Pancreas (tissue), 10 donors: ENCODE measurements at places on chromosomes 13 and 19. TPM values are rescaled to one million over a fixed set of nuclear protein-coding genes. Genes with fewer than 3 reads are reported as not detected.

DNA sequence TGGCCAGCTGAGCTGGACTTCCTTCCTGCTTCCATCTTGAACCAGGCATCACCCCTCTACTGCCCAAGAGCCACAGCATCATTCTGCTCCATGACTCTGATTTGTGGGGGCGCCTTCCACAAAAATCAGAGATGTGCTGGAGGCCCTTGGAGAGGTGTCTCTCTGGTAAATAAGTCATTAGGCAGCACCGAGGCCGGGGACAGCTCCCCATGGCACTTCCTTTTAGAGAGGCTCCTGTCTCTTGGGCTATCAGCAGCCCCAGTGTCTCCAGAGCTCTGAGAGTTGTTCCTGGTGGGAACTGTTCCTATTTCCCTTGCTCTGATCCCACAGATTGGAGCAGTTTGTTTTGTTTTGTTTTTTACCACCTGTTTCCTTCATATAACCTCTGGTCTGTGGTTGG, 19.9 kb downstream of the NWD1 start:
- no peaks in the 10 kb centered on the region for H3K36me3 ChIP-seq
- H3K4me1 ChIP-seq: peaks cover 1% of the 10 kb centered on the region
- DNase-seq: no peak
- H3K27ac ChIP-seq: no peak overlapping the region

- no peaks in the 10 kb centered on the region for H3K27me3 ChIP-seq
- H3K4me1 ChIP-seq: peaks cover 8% of the 10 kb centered on the region
- peak; percentile 79 for DNase-seq
- peak overlapping the region; percentile 80 for H3K27ac ChIP-seq
- H3K4me3 ChIP-seq: peak overlapping the region; percentile 60
Observed at GRCh38 chr19:35739275-35740107, 2.8 kb downstream of the IGFLR1 start.

GRCh38 chr19:3284759-3285646, 60.5 kb downstream of the CELF5 start:
- no peaks in the 10 kb centered on the region for H3K27me3 ChIP-seq
- peaks cover 5% of the 10 kb centered on the region for H3K4me1 ChIP-seq
- H3K27ac ChIP-seq: peak overlapping the region; percentile 70
- DNase-seq: peak; percentile 95
- no peaks in the 10 kb centered on the region for H3K36me3 ChIP-seq

- no peak for DNase-seq
- H3K36me3 ChIP-seq: no peaks in the 10 kb centered on the region
- H3K27ac ChIP-seq: no peak overlapping the region
Observed at GRCh38 chr19:3263866-3264265, 39.4 kb downstream of the CELF5 start.

DNA sequence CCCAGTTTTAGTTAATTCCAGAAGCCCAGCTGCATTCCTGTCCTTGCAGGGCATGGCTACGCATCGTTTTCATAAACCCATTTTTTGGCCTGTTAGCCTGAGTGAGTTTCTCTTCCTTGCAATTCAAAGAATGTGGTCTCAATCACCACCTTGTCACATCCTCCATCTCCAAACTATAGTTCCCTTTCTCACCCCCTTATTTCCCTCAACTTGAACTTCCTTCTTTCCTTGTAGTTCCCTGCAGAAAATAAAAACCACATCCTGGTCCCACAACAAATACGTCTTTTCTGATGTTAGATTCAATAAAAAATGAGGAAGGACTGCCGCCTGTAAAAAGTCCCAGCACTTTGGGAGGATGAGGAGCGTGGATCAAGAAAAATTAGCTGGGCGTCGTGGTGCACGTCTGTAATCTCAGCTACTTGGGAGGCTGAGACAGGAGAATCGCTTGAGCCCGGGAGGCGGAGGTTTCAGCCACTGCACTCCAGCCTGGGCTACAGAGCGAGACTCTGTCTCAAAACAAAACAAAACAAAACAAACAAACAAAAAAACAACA, 13.2 kb downstream of the ADGRE3 start:
- H3K4me3 ChIP-seq: no peak overlapping the region
- no peaks in the 10 kb centered on the region for H3K4me1 ChIP-seq
- no peak overlapping the region for H3K27ac ChIP-seq
- H3K27me3 ChIP-seq: no peaks in the 10 kb centered on the region
- no peaks in the 10 kb centered on the region for H3K36me3 ChIP-seq

DNA sequence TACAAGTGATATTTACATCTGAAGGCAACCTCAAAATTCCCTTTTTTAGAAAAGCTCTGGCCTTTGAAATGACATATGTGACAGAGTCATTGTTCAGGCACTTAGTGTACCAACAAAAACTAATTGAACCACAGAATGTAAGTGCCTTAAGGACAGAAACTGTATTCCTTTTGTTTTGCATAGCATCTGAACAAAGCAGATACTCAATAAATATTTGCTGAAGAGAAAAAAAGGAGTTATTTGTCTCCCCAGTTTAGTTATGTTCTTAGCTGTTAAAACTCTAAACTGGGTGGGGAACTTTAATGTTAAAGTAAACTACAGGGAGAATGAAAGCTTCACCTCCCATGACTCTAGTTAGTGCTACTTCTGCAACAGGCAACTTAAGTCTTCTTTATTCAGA, 56.8 kb upstream of the KLF5 start:
- no peak overlapping the region for H3K4me3 ChIP-seq
- H3K4me1 ChIP-seq: peaks cover 7% of the 10 kb centered on the region
- H3K27me3 ChIP-seq: no peaks in the 10 kb centered on the region
- H3K27ac ChIP-seq: no peak overlapping the region

DNA sequence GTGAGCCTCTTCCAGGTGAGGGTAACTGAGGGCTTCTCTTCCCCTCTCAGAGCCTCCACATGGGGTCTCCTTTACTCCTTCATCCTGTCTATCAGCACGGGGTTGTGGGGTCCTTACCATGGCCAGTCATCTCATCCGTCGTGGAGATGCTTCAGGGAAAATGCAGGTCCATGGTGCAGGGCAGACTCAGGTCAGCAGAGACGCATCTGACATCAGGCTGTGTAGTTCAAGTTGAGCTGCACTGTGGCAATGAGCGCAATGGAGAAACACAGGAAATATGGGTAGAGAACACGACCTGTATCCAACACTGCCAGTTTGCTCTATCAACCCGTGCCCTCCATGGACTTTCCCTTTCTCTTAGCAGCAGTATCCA, 13.9 kb downstream of the LILRA5 start:
- H3K27me3 ChIP-seq: no peaks in the 10 kb centered on the region
- no peaks in the 10 kb centered on the region for H3K36me3 ChIP-seq
- H3K4me3 ChIP-seq: no peak overlapping the region
- no peaks in the 10 kb centered on the region for H3K4me1 ChIP-seq

DNA sequence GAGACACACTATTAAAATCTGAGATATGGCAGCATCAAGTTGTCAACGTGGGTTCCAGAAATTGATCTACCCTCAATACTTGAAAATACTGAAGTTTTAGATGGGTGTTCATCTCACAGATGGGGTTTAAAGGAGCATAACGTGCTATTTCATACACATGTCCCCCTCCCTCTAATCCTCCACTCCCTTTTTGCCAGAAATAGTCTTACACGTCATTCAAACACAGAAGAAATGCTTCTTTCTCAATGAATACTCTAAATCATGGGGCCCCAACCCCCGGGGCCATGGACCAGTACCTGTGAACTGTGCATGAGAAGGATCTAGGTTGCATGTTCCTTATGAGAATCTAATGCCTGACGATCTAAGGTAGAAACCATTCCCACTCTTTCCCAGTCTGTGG, 19.6 kb downstream of the KLF12 start:
- no peaks in the 10 kb centered on the region for H3K36me3 ChIP-seq
- no peak overlapping the region for H3K4me3 ChIP-seq
- no peaks in the 10 kb centered on the region for H3K27me3 ChIP-seq
- no peaks in the 10 kb centered on the region for H3K4me1 ChIP-seq

DNA sequence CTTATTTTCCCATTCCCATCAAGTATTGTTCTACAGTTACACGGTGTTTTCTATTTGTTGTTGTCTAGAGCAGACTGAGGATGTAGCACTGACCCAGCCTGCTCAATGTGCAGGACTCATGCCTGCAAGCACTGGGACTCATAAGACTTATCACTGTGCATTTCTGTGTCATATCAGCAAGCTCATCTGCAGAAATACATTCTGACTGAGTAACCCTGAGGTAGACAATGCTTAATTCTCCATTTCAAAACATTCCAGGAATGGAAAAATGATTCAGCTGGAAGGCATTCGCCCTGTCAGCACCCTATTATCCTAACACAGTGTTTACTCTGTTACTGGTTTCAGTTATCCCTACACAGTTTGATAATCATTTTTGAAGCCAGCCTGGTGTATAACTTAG, 2506.4 kb downstream of the PCDH9 start:
- no peaks in the 10 kb centered on the region for H3K4me1 ChIP-seq
- H3K27me3 ChIP-seq: no peaks in the 10 kb centered on the region
- DNase-seq: no peak
- H3K4me3 ChIP-seq: no peak overlapping the region
- no peaks in the 10 kb centered on the region for H3K36me3 ChIP-seq

DNA sequence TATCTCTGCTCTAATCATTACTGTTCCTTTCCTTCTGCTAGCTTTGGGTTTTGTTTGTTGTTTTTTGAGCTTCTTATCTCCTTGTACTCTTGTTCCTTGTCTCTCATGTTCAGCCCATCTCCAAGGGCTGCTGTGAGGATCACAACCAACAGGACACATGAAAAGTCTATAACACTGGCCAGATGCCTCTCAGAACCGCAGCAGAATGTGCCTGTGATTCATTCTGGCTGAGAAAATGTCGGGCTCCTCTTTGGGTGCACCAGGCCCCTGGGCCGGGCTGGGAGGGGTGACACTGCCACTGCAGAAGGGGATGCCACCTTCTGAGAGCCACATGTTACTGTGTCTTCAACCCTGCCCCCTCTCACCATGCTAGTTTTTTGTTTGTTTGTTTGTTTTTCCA, 48.0 kb downstream of the GGACT start:
- peaks cover 6% of the 10 kb centered on the region for H3K4me1 ChIP-seq
- H3K4me3 ChIP-seq: no peak overlapping the region
- H3K27me3 ChIP-seq: no peaks in the 10 kb centered on the region
- no peaks in the 10 kb centered on the region for H3K36me3 ChIP-seq
- H3K27ac ChIP-seq: no peak overlapping the region
- no peak for DNase-seq

GRCh38 chr19:11108746-11109145, 19.5 kb downstream of the LDLR start:
- H3K4me1 ChIP-seq: no peaks in the 10 kb centered on the region
- H3K27me3 ChIP-seq: no peaks in the 10 kb centered on the region
- peaks cover 39% of the 10 kb centered on the region for H3K36me3 ChIP-seq
- H3K27ac ChIP-seq: no peak overlapping the region
- no peak for DNase-seq

GRCh38 chr13:59458908-59459579, 704.7 kb downstream of the DIAPH3 start:
- no peaks in the 10 kb centered on the region for H3K4me1 ChIP-seq
- H3K36me3 ChIP-seq: no peaks in the 10 kb centered on the region
- H3K4me3 ChIP-seq: no peak overlapping the region
- no peaks in the 10 kb centered on the region for H3K27me3 ChIP-seq
- DNase-seq: no peak
- no peak overlapping the region for H3K27ac ChIP-seq

The KLK15 gene
- polyA plus RNA-seq: 0.07 TPM

The MAP2K7 gene
- 21.6 TPM for polyA plus RNA-seq

The NXNL1 gene
- polyA plus RNA-seq: not detected

The IPO5 gene
- polyA plus RNA-seq: 35.8 TPM

The KLF16 gene
- polyA plus RNA-seq: 5.1 TPM
